Inflammatory macrophage treated with lipopolysaccharide for 1 hour (primary cell): ENCODE measurements at places on chromosomes 11 and 22.

GRCh38 chr11:126212089-126212660 lies 593 bp downstream of the FAM118B start:
- peak; percentile 7 for DNase-seq

DNA sequence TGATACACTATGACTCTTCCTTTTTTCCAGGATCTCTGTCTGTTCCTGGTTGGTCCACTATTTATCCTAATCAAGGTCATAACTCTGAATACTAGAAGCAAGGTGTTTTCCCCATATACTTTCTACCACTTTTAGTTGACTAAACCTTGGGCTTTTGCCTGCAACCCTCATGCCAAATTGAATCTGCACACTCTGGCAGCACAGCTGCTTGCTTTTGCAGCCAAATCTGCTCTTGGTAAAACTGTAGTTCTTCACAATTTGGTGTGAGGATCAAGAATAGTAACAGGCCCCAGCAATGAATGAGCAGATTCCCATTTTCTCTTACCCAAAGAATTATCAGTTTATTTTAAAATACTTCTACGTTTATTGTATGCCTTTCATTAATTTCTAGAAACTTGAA lies 586.5 kb upstream of the CNTN5 start:
- no peak for DNase-seq

DNA sequence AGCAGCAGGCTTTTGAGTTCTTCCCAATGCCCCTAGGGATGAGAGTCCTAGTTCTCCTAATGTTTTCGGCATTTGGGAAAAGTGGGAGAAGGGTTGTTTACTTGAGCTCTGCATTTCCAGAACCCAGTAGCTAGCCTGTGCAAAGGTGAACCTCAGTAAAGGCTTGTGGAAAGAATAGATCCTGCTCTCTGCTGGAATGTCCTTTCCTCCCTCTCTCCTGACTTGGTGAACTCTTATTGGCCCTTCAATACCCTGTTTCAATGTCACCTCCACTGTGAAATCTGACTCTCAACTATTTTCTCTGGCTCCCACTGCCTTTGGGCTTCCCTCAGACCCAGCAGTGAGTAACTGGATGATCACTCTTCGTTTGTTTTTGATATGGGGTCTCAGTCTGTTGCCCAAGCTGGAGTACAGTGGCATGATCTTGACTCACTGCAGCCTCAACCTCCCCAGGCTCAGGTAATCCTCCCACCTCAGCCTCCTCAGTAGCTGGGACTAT lies 2.4 kb upstream of the UVRAG start:
- DNase-seq = no peak

- DNase-seq = no peak
Measured at GRCh38 chr11:36953976-36954375, 355.9 kb upstream of the RAG2 start.

GRCh38 chr11:7576726-7577290 lies 63.0 kb downstream of the PPFIBP2 start:
- DNase-seq = no peak

DNA sequence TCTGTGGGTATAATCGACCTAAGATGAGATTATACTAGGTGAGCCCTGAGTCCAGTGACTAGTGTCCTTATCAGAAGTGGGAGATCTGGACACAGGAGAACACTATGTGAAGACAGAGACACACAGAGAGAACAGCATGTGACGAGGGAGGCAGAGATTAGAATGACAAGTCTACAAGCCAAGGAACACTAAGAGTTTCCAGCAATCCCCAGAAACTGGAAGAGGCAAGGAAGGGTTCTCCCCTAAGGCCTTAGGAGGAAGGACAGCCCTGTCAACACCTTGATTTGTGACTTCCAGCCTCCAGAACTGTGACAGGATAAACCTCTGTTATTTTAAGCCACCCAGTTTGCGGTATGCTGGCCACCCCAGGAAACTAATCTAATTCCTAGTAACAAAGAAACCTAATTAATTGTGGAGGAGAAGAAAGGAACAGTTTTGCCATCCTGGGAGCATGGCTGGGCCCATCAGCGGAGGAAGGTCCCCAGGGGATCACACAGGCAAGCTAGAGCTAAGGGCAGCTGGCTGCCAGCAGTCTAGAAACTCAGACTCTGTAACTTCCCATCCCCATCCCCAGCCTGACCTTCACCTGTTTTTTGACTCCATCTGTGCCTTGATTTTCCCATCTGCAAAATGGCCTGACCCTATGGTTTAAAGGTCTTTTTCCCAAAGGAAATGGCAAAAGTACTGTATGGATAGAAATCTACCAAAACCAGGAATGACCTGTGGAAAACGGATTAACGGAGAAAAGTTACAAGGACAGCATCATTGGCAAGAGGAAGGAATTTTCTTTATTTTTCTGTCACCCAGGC lies 10.3 kb upstream of the THOC5 start:
- DNase-seq = no peak

DNA sequence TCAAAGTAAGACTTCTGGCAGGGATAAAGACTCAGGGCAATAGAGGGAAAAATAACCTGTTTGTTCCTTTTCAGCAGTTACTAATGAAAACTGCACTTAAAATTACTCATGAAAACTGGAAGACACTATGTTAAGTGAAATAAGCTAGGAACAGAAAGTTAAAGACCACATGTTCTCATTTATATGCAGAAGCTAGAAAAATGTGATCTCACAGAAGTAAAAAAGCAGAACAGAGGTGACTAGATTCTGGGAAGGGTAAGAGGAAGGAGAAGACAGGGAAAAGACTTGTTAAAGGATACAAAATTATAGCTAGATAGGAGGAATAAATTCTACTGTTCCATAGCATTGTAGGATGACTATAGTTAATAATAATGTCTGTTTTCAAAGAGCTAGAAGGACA lies 22.2 kb downstream of the HPS5 start:
- DNase-seq = peak; percentile 61

DNA sequence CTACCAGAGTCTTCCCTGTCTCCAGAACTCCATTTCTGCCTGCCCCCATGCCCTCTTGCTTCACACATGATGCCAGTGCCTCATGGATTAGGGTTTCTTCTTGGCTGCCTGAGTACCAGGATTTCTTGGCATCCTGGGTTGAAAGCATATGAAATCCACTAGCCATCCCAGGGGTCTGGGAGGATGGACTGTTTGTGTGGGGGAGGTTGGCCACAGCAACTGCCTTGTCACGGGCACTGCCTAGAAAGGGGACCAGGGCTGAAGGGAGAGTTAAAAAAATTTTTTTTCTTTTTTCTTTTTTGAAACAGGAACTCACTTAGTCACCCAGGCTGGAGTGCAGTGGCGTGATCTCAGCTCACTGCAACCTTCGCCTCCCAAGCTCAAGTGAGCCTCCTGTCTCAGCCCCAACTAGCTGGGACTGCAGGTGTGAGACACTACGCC lies 4.2 kb downstream of the USP35 start:
- peak; percentile 57 for DNase-seq

DNA sequence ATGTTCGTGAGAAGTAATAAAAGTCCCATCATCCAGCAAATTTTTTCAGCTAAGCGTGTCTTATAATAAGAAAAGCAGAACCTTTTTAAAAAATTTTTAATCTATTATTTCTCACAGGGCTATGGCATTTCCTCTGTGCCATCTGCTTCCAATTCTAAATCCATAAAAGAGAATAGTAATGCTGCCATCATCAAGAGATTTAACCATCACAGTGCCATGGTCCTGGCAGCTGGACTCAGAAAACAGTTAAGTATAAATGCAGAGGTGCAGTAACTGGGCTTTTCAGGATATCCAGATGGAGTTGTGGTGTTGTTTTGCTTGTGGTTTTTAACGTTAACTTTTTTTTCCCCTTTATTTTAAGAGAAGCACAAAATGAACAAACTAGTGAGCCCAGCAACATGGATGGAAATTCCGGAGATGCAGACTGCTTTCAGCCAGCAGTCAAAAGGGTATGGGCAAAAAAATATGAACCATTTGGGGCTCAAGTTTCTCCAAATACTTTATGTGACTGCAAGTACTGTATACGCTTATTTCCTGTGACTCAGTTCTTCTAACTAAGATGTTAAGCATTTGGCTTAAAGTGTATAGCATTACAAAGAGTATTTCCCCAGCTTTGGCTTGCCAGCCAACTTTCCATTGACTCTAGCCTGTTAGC lies 25.2 kb downstream of the GTF2H1 start:
- DNase-seq = no peak

DNA sequence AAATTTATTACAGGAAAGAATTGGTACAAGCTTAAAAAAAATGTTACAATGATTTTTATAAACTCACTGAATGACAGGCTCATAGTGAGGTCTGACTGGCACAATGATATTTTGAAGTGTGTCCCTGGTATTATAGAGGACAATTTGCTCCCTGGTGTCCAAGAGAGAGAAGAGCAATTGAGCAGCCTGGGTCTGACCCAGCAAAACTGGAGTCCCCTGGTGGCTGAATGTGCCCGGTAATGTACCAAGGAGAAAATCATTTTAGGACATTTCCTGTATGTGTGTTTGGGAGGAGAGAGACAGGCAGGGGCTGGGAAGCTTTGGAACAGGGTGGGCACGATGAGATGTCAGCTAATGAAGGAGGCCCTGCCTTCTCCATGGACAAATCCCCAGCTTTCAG lies 125.3 kb downstream of the APOL5 start:
- peak; percentile 32 for DNase-seq

DNA sequence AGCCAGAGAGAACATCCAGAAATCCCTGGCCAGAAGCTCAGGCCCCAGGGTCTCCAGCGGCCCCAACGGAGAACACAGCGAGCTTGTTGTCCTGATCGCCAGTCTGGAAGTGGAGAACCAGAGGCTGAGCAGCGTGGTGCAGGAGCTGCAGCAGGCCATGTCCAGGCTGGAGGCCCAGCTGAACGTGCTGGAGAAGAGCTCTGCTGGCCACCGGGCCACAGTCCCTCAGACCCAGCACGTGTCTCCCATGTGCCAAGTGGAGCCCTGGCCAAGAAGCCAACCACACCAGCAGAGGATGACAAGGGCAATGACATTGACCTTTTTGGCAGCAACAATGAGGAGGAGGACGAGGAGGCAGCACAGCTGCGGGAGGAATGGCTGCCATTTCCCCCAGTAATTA lies 20.6 kb upstream of the SCGB1D1 start:
- DNase-seq = no peak

GRCh38 chr11:78282821-78283220 lies 94.1 kb downstream of the USP35 start:
- no peak for DNase-seq

GRCh38 chr11:122207921-122208764 lies 92.1 kb upstream of the BLID start:
- DNase-seq = no peak

GRCh38 chr11:87628026-87628580 lies 547.1 kb downstream of the RAB38 start:
- no peak for DNase-seq

DNA sequence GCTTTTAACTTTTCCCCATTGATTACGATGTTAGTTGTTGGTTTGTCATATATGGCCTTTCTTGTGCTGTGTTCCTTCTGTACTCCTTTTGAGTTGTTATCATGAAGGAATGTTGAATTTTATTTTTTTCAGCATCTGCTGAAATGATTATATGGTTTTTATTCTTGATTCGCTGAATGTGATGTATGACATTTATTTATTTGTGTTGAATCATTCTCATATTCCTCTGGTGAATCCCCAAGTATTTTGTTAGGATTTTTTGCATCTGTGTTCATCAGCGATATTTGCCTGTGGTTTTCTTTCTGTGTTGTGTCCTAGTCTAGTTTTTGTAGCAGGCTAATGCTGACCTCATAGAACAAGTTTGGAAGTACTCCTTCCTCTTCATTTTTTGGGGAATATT lies 78.2 kb downstream of the GGT1 start:
- DNase-seq = no peak

GRCh38 chr11:68012843-68013610 lies 2.9 kb downstream of the ALDH3B1 start:
- no peak for DNase-seq

DNA sequence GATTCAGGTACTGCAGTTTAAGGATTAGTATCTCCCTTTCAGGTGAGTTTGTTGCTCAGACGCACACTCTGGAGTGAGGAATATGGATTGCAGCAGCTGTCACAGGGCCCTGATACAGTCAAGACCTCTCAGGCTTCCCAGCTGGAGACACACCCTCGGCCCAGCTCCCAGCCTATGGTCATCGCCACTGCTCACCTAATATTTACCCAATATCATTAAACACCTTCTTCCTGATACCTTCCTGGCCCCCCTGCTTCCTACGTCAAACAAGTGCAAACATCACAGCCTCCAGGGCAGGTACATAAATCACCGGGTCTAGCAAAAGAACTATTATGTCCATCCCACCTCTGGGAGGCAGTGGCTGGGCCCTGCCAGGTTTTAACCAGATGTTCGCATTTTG lies 213.3 kb downstream of the MN1 start:
- no peak for DNase-seq

DNA sequence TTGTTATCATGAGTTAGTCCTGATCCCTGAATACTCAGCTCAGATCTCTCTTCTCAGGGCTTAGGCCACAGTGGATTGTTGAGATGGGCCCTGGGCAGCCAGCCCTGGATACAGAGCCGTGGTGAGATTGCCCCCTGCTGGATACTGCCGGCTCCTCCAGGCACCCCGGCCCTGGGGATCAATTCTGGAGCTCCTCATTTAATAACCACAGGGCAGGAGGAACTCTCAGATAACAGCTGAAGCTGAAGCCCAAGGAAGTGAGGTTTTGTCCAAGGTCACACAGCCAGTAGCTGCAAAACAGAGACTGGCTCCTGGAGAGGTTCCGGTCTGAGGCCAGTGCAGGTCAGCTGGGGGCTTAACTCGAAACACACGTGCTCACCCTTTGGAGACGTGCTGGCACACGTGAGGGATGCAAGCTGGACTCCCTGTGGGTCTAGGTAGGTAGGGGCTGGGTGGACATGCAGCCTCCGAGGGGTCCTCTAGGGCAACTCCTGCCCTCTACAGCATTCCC lies 16.0 kb downstream of the USH1C start:
- peak; percentile 17 for DNase-seq

DNA sequence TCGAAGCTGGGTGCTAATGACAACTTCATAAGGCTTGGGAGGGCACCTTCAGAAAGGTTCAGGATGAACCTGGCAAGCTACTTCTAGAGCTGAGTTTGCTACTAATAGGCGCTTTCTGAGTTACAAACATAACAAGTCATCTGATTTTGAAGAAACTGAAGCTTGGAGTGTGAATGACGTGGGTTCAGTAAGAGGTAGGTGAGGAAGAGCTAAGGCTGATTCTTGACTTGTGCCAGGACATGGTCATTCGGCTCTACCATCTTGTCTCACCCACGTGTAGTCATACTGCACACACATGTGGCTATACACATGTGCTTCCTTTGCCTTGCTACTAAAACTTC lies 56.4 kb downstream of the SWAP70 start:
- DNase-seq = no peak
